ENCODE measurements at places on chromosomes 5 and 9. TPM values are rescaled to one million over a fixed set of nuclear protein-coding genes. Genes with fewer than 3 reads are reported as not detected.

BTNL8 gene
- 0.42 TPM for polyA plus RNA-seq

TRIM14 gene
- 13.0 TPM for polyA plus RNA-seq

CTNND2 gene
- polyA plus RNA-seq, result 7.4 TPM

IRX2 gene
- polyA plus RNA-seq, result 23.4 TPM

CHSY3 gene
- polyA plus RNA-seq, result 0.24 TPM

GM2A gene
- polyA plus RNA-seq, result 18.5 TPM
